Right renal cortex interstitium (tissue), 3 donors: ENCODE measurements at places on chromosomes 7 and 10.

GRCh38 chr7:8841171-8841570 lies 407.8 kb downstream of the NXPH1 start:
- no peak for DNase-seq

- DNase-seq: no peak
Observed at GRCh38 chr7:117038408-117038807, 85.1 kb downstream of the ST7 start.

DNA sequence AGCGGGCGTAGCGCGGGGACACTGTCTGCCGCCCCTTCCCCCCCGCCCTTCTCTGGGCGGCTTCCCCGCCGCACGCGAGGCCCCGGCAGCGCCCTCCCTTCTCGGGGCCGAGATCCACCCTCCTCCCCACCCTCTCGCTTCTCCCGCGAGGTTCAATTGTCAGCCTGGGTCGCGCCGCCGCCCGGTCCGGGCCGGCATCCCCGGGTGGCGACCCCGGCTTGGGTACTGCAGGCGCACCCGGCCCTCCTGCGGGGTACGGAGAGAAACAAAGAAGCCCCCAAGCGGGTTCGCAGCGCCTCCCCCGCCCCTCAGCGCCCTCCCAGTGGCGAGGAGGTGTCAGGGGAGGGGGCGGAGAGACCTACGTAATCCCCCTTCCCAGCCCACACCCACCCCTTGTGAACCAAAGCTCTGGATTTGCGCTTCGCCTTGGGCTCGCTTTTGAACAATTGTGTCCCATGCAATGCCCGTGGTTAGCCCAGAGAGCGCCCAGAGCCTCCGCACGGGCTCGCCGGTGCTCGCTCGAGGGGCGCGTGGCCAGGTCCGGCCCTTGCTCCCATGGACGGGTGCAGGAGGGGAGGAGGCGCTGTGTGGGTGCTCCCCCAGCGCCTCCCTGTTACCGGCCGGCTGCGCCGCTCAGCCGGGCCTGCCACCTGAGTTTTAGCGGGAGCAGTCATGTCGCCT lies 634 bp downstream of the HECW1 start:
- DNase-seq: peak; percentile 67

DNA sequence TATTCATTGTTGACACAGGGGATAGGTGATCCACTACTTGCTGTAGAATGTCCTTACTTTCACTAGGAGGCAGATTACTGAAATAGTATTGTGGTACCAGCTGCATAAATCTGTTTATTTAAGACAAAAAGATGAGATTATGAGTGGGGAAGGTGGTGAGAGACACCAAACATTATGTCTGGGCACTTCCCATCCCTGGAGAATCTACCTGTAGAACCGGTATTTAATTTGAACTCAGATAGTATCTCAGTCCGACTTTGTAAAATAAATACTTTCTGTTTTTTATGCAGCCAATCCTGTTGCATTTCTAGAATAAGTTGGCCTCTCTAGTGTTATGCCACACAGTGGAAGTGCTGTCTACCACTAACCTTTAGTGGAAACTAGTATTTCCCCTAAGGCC lies 13.4 kb downstream of the BCCIP start:
- DNase-seq: no peak

- no peak for DNase-seq
Observed at GRCh38 chr10:46270086-46270811, 16.5 kb upstream of the ANTXRL start.

GRCh38 chr10:80491251-80492102 lies 37.4 kb downstream of the TSPAN14 start:
- DNase-seq: no peak

DNA sequence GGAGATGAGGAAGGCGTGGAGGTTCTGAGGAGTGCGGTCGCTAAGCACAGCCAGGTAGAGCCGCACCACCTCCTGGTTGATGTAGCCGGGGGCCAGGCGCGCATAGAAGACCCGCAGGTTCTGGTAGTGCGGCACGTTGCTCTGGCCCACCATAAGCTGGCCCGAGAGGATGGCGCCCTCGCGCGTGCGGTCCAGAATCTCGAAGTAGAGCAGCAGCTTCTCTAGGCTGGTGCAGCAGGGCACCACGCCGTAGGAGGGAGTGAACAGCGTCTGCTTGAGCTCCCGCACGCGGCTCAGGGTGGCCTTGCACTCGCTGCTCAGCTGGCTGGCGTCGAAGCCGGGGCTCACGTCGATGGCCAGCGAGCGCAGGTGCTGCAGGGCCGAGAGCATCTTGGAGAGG lies 77.8 kb upstream of the TNRC18 start:
- no peak for DNase-seq

DNA sequence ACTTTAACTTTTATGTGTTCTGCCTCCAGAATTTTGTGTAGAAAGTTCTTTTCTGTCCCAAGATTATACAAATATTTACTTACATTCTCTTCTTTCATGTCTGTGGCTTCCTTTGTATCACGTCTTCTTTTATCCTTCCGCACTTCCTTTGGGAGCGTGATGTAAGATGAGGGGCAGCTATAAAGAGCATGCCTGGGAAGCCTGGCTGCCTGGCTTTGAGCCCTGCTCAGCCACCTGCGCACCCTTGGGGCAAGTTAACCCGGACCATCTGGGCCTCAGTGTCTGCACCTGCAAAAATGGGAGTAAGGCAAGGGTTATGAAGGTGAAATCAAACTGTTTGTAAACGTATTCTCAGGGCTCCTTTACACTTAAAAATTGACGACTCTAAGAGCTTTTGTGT lies 25.2 kb downstream of the PALD1 start:
- DNase-seq: no peak

- no peak for DNase-seq
Observed at GRCh38 chr10:36393801-36394200, 731.6 kb upstream of the ANKRD30A start.

GRCh38 chr7:76108540-76109233 lies 60.8 kb downstream of the MDH2 start:
- no peak for DNase-seq

- no peak for DNase-seq
Observed at GRCh38 chr10:133439517-133440461, 14.0 kb upstream of the SCART1 start.

DNA sequence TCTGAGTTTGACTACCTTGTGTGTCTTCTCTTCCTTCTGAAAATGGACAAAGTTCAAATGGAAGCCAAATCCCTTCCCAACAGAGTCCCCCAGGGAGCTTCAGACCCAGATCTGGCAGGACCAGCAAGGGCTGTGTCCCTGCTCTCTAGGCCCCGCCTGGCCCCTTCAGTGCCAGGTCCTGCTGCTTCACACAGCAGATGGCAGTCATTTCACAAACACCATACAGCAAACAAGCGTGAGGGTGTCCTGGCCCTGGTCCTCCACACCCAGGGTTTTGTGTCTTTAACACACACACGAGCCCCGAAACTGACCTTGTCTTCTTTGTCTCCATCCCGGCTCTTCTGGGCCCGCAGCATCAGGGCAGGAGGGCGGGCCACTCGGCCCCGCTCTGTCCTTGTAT lies 145.0 kb downstream of the TCERG1L start:
- DNase-seq: no peak

DNA sequence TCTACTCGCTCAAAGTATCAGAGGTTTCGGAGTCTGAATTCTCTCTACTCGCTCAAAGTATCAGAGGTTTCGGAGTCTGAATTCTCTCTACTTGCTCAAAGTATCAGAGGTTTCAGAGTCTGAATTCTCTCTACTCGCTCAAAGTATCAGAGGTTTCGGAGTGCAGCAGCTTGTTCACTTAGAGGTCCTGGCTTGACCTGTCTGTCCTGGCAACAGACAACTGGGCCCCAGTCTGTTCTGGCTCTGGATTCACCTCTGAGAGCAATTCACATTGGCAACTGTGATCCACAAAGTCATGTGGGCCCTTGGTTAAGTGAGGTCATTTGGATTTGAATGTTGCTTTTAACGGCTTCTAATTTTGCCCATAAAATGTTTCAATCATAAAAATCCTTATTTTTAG lies 63.9 kb upstream of the ST8SIA6 start:
- DNase-seq: no peak

DNA sequence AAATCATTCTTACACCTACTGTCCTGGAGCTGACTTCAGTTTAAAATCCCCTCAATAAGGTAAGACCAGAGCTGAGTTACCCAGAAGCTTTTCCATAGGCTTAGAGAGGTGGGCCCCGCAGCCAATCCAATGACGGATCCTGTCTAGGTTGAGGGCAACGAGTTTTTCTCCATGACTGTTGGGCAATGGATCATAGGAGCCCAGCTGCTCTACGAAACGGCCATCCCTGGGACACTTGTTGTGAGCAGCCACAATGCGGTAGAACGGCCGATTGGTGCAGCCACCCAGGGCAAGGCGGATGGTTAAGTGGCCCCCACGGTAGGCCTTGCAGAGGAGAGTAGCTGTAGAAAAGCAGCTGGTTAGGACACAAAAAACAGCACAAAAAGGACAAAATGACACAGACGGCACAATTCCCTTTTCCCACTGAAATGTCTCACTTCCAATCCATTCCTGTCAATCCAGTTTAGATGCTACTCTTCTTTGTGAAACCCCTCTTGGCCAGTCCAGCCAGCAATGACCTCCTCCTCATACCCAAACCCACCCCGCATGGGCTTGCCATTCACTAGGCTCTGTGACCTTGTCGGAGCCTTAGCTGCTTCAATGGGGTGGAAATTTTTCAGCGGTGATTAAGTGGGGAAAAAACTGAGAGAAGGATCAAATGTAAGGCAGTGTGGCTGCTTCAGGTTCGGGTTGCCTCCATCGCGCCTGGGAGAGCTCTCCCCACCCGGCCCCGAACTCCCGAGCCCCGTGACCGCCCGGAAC lies 580 bp downstream of the MRPS16 start:
- no peak for DNase-seq

DNA sequence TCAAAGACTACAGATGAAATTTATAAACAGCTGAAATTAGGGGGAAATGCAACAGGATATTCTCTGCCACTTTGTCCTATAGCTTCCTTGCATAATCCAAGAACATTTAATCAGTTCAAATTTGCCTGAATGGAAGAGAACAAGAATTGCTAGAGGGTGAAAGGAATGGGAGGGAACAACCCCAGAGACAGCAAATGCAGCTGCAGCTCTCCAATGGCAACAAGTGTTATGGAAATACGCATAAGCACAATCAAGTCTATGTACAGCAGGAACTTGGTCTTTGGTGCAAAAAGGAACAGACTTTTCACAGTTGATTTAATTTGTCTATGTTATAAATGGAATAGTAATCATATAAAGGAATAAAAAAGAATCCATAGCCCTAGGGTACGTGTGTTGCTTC lies 269.0 kb upstream of the ETV1 start:
- no peak for DNase-seq

- no peak for DNase-seq
Observed at GRCh38 chr7:110808361-110808760, 282.6 kb upstream of the LRRN3 start.

GRCh38 chr7:97174303-97174702 lies 56.8 kb downstream of the SDHAF3 start:
- DNase-seq: no peak

DNA sequence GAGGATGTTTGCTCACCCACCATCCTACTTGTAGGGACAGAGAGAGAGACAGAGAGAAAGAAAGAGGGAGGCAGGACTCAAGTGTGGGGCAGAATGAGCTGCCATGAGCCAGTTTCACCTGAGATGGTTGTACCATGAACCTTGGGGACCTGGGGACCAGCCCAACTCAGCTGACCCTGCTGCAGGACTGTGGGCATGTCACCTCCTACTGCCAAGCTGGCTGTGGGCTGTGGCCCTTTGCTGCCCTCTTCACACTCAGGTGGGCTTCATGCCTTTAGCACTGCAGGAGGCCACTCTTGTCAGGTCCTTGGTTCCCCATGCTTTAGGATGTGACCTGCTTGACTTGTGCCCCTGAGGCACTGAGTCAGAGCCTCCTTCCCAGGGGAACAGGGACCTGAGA lies 108.2 kb upstream of the PCBD1 start:
- no peak for DNase-seq

DNA sequence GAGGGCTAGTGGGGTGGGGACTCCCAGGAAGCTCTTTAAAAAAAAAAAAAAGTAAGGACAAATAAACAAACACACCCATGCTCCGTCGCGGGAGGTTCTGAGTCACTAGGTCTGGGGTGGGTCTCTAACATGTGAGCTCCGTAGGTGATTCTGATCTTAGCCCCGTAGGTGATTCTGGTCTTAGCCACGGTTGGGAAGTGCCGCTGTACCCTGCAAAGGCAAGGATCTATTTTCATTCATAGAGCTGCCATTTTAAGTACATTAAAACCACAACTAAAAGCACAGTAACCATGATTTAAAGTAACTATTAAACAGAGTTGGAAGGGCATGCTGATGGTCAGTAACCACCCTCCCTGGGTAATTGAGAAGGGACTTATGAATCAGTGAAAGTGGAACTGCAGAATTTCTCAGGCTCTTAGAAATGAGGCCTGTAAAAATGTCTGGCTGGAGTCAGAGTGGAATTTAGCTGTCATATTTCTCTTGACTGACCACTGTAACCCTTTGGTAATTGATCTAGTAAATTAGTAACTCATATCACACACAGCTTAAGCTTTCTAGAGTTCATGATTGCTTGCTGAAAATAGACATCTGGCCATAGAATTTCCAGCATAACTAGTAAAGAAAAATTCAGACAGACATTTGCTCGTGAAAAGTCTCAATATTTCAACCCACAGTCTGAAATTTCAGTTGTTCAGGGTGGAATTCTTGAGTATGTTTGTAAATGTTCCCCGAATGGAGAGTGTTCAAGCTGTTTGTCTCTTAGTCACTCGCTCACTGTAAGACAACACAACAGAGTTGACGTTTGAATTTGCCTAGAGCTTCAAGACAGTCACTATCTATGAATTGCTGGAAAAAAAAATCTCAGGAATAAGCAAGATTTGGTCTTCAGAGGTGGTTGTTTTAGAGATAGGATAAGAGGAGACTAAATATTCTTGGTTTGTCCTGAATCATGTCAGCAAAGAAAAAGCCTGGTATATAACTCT lies 34.2 kb upstream of the TCF7L2 start:
- DNase-seq: peak; percentile 56

- no peak for DNase-seq
Observed at GRCh38 chr10:129962872-129963640, 1.0 kb downstream of the EBF3 start.

GRCh38 chr7:132654150-132654549 lies 77.9 kb upstream of the PLXNA4 start:
- no peak for DNase-seq

DNA sequence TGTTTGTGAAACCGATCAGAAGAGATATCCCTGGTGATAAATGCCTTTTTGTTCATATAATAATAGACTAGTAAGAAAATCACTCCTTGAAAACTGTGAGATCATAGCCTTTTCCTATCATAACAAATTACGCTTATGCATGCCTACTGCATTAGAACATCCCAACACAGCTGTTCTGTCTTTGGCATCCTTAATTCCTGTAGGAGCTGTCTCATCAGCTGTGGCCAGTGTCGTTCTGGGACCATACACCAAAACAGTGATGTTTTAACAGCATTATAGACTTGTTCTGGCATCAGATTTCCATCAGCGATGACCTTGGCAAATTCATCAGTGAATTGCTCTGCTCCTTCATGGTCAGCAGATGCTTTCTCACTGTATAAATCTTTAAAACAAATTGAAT lies 423.6 kb upstream of the LRGUK start:
- DNase-seq: no peak

GRCh38 chr10:78779339-78779955 lies 289.3 kb upstream of the ZMIZ1 start:
- DNase-seq: no peak

DNA sequence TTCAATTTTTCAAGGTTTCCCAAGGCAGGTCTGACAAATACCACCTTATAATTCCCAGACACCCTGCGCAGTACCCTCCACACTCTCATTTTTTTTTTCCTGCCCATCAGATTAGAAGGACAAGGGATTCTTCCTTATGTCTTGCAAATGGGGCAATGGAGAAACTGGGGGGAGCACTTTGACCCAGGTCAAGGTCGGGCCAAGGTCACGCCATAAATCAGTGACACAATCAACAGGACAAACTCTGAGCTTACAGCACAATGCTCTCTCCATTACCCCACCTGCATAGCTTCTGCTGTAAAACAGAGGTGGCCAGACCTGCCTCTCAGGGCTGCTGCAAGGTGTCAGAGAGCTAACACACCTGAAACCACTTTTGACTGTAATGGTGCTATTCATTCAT lies 254.4 kb upstream of the ZMIZ1 start:
- DNase-seq: no peak
